ENCODE measurements at places on chromosomes 2 and 18. TPM values are rescaled to one million over a fixed set of nuclear protein-coding genes. Genes with fewer than 3 reads are reported as not detected.

MRO gene
- 0.24 TPM for total RNA-seq

FNDC4 gene
- 4.1 TPM for total RNA-seq

ANO7 gene
- total RNA-seq = 2.2 TPM

ARHGEF4 gene
- total RNA-seq = 9.2 TPM

STARD6 gene
- total RNA-seq = not detected

CYP27A1 gene
- 0.20 TPM for total RNA-seq

TRIP12 gene
- total RNA-seq = 78.4 TPM

DOK6 gene
- not detected for total RNA-seq

CHRNG gene
- not detected for total RNA-seq

GNLY gene
- total RNA-seq = not detected

TANC1 gene
- 8.9 TPM for total RNA-seq

CFAP53 gene
- 0.19 TPM for total RNA-seq

C2orf81 gene
- 2.2 TPM for total RNA-seq

ARHGAP15 gene
- not detected for total RNA-seq

MC2R gene
- not detected for total RNA-seq

RBFA gene
- 29.5 TPM for total RNA-seq

SLC9A2 gene
- total RNA-seq = 3.4 TPM

MYCN gene
- total RNA-seq = not detected

AMMECR1L gene
- total RNA-seq = 19.7 TPM

CPLX4 gene
- not detected for total RNA-seq

CHRNA1 gene
- total RNA-seq = not detected

ABCB11 gene
- total RNA-seq = 0.02 TPM

ACOXL gene
- total RNA-seq = not detected

IL1RL2 gene
- not detected for total RNA-seq

GORASP2 gene
- total RNA-seq = 95.0 TPM

IL36A gene
- total RNA-seq = not detected

SKA1 gene
- 12.4 TPM for total RNA-seq

STAM2 gene
- 6.9 TPM for total RNA-seq

CCDC150 gene
- 5.6 TPM for total RNA-seq

ZNF521 gene
- not detected for total RNA-seq

SLC5A7 gene
- not detected for total RNA-seq

DCC gene
- total RNA-seq = not detected

BCL2 gene
- total RNA-seq = 0.40 TPM

DSC1 gene
- total RNA-seq = not detected

MPV17 gene
- total RNA-seq = 69.5 TPM

FOSL2 gene
- 48.5 TPM for total RNA-seq

OSR1 gene
- total RNA-seq = 5.8 TPM

AKAIN1 gene
- total RNA-seq = not detected

SPATA3 gene
- total RNA-seq = not detected

Measured in A549 treated with ZK216348 at 1 μM for 4 hours (cell line).